ENCODE measurements at places on chromosomes 3 and 15.

DNA sequence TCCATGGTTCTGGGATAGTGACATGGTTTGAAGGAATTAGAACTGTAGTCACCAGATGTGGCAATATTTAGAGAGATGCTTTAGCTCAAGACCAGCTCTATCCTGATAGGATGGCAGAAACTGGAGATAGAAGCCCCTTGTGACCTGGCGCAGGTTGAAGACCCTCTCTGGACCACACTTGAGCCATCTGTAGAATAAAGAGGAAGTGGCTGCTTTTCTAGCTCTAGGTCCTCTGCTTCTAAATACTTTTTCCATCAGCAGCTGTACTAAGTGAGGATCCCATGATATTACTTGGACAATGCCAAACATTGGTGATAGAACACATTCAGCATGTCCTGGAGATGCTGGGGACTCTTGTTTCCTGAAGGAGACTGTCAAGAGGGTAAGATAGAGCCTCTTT is 172.6 kb downstream of the PDCD6IP start:
- no peak for DNase-seq

GRCh38 chr15:69848551-69849231 is 249.0 kb downstream of the TLE3 start:
- DNase-seq = no peak

DNA sequence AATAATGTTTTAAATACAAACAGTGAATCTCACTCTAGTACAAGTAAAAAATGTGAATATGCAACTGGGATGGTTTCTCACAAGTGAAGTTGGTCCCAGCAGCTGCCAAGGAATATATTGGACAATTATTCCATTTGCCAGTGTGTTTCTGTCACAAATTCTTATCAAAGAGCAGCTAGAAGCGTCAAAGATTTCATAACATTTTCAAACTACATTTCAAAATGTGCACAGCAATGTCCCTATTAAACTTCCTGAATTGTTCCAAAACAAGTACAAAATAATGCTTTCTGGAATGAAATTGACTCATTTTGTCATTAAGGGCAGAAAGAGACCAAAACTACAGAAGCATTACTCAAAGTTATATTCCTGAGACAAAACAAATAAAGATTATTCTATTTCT is 38.3 kb downstream of the GPR176 start:
- no peak for DNase-seq

DNA sequence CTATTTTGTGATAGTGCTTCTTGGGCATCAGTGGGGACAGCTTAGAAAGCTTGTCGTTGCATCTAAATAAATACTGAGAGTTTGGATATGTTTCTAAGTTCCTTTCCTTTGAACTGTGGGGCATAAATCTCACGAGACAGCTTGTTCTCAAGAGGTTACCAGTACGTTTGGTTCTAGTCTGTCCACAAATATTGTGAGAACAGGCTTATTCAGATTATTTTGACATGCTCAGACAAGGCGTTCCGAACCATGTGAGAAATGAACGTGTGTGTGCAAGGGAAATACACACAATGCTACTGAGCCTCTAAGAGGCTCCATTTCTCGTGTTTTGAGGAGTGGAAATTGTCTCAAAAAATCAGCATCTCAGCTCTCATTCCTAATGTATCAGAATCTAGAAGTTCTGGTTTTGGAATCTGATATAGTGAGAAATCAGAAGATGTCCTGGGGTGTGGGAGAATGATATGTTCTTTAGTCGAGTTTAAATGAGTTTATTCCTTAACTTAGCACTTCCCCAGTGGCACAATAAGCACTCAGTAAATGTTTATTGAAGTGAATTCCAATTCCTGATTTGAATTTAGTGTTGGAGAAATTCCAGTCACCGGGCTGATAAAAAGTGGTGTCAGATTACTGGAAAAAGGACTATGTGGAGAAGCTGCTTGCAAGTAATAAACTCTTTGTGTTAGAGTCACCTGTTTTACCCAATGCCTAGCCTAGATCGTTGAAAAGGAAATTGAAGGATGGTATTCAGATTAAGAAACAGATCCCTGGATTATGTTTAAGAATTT is 481.5 kb downstream of the LPP start:
- DNase-seq = no peak

- no peak for DNase-seq
Observed at GRCh38 chr15:33608714-33609113, 297.9 kb downstream of the RYR3 start.

GRCh38 chr3:127682561-127682960 is 9.8 kb downstream of the ABTB1 start:
- no peak for DNase-seq

Measured in stimulated activated CD8-positive, alpha-beta memory T cell treated with anti-CD3 and anti-CD28 coated beads, Interleukin-15, amount 100 ng/mL, for 48 hours (primary cell).